ENCODE measurements at places on chromosomes 6 and 20.
A peak's percentile ranks its signal among the peaks of the same experiment; 100 is the strongest.

DNA sequence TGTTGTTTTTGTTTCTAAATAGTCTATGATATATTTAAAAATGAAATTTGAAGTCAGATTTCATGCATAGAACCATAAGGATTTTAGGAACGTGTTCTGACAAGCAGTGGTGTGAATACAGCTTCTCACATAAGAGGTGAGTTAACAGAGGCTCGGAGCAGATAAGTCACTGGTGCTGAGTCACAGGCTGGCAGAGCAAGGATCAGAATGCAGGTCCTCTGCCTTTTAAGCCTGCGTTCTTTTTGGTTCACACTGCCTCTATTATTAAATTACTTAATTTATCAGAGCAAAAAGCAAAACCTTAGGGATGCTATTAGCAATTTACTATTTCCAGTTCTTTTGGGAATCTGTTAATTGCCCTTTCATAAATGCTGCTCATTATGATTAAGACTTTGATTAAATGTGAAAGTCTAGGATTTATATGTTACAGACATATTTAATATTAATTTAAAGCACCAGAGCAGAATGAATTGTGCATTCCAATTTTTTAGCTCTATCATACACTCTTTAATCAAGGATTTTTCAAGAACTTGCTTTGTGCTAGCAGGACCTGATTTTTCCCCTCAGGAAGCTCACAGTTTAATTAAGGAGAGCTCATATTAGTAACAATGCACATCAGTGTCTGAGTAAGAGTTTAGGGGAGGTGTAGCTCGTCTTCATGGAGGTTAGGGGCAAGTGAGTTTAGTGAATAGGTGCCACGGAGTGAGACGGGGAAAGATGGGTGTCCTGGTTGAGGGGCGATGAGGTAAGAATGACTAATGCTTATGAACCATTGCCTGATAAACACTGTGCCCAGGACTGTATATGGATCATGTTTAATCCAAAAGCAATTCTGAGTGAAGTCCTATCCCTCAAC, 212.7 kb upstream of the AGPAT4 start:
- DNase-seq, result no peak

DNA sequence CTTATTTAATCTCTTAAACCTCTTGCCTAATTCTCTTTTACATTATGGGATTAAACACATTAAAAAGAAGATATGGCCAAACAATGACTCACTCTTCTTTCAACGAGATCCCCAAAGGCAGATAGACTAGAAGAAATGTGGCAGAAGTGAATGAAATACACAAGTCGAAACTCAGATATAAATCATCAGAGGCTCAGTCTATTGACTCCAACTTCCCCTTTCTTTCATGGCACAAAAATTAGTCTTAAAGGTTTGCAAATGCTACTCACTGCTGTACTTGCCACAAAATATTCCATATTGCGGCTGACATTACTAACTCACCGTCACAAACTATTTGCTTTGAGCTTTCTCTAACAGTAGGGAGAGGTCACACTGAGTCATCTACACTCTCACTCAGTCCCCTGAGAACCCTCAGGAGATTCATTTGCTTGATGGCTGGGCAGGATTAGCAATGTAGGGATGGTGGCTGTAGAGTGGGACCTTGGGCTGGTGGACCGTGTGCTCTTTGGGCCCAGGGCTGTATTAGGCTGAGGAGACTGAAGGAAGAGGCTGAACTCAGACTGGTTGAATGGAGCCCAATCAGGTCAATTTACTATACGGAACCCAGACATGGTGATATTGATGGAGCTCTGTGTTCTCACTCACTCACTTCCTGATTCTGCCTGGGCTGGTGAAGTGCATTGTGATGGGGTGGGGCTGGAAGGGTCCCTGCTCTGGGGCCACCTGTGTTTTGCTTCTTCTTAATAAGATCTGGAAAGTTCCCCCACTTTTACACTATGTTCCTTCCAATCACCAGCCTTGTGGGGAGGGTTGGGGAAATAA, 42.8 kb upstream of the UBR2 start:
- DNase-seq, result no peak

GRCh38 chr6:166512567-166512966, 73.9 kb downstream of the RAMACL start:
- no peak for DNase-seq

DNA sequence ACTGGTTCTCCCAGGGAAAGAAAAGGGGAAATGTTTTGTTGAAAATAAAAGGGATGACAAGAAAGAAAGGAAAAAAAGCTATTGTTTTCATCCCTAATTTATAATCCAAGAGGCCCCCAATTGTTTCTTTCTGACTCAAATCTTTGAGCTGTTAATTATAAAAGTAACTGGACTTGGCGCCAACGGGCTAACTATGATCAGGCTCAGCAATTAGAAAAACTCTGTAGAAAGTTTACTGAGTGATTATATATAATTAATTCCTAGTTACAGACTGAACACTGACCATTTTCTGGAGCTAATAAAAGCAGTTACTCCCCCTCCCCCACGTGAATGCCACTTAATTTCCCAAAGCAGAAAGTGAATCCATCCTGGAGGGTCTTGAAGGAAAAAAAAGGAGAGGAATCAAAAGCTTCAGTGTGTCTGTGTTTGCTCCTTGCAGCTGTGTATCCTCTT, 3.2 kb downstream of the ZMYND8 start:
- DNase-seq, result no peak

DNA sequence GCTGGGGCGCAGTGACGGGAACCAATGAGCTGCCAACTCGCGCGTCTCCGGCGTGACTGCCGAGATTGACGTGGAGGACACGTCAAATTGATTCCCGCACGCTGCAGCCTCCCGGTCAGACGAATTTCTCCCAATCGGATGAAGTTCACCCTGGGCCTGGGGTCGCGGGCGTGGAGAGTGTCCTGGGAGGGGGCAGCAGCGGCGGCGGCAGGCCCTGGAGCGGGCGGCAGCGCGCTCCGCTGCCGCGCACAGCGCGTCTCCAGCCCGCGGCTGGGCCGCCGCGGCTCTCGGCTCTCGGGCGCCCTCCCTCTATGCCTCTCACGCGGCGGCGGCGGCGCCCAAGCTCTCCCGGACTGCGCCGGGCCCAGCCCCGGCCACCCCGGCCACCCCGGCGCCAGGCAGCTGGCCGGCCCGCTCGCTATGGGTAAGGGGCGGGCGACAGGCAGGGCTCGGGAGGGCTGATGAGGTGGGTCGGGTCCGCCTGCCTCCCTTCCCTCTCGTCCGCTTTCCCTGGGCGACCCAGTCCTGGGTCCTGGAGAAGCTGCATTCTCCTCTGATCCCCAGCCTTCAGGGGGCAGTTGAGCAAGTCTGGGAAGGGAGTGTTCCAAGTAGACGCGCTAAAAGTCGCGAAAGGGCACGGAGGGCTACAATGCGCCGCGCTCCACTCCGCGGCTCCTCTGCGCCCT, at the start of gene PAX1:
PAX1 (plus strand) TSS at position 90 of the 686 bp plus-strand sequence; CDS start at position 139, 49 bp downstream.
- DNase-seq, result peak; percentile 56

- DNase-seq, result no peak
These were observed 1.6 kb downstream of the SCAND1 start for GRCh38 chr20:35952480-35953386.

DNA sequence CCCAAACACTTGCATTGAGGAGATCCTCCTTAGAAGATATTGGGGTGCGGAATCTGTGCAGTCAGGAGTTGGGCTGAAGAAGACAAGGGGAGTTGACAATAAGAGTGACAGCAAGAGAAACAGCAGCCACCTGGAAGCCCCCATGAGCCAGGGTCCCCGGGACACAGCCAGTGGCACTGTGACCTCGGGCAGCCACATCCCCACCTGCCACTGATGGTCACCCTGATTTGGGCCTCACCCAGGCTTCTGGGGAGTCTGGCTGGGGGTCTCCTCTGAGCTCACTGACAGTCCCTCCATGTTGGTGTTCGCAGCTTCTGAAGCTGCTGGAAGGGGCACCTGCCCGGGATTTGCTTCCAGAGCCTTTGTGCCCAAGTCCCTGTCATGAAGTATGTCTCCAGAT, 123.5 kb downstream of the TTLL2 start:
- DNase-seq, result no peak

GRCh38 chr6:45537539-45537938, 159.8 kb upstream of the SUPT3H start:
- DNase-seq, result no peak

- DNase-seq, result no peak
These were observed 83.7 kb upstream of the ARMC2 start for GRCh38 chr6:108764580-108764950.

GRCh38 chr20:40305303-40305702, 383.7 kb downstream of the MAFB start:
- DNase-seq, result no peak

DNA sequence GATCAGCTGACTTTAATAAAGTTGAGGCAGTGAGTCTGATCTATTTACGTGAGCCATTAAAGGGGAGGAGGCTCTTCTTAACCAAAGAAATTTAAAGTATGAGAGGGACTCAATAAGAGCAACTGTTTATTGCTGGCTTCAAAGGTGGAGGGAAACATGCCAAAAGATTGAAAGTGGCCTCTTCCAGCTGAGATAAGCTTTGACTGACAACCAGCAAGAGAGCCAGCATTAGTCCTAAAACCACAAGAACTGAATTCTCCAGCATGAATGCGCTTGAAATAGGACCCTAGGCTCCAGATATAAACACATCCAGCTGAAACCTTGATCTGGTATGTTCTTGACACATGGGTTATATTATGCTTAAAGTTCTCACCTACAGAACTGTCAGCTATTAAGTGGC, 123.1 kb upstream of the GJE1 start:
- no peak for DNase-seq

DNA sequence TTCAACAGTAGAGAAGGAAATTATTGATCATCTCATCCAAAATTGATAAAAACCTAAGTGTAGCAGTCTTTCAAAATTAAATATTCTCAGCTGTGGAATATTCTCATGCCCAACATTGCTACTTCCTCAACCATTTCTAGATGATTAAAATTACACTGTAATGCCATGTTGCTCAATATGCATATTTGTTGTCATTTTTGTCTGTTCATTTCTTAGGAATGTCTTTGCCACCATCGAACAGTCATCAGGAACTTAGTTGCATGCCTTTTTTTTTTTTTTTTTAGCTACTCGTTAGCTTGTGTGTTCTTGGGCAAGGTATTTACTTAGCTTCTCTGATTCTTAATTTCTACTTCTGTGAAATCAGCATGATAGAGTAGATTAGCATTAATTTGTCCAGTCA, 188.6 kb downstream of the DTNBP1 start:
- DNase-seq, result no peak

DNA sequence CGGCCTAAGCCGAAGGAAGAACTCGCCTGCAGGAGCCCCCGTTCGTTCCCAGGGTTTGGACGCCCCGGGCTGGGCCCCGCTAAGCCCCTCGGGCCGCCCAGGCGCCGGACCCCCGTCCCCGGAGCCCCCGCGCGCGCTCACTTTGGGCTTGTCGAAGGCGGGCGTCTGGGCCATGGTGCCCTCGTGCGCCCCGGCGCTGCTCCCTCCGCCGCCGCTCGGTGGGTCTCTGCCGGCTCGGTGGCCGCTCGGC, 140 bp downstream of the ADA start:
- DNase-seq, result no peak

DNA sequence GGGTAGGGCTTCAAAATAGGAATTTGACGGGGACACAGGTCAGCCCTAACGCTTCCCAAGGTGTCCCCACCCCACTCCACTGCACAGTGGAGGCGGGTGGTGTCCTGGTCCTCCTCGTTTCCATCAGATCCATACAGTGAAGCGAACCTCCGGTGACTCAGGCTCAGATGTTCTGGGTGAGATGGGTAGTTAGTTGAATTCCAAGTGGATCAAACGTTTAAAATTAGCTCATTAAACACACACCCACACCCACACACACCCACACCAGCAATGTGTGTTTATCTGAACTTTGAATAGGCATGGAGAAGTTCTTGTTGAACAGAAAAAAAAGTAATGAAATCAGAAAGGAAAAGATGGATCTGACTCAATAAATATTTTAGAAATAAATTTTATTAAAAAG, 58.9 kb downstream of the CDH4 start:
- no peak for DNase-seq

- no peak for DNase-seq
These were observed 137.2 kb downstream of the FARS2 start for GRCh38 chr6:5398530-5398929.

DNA sequence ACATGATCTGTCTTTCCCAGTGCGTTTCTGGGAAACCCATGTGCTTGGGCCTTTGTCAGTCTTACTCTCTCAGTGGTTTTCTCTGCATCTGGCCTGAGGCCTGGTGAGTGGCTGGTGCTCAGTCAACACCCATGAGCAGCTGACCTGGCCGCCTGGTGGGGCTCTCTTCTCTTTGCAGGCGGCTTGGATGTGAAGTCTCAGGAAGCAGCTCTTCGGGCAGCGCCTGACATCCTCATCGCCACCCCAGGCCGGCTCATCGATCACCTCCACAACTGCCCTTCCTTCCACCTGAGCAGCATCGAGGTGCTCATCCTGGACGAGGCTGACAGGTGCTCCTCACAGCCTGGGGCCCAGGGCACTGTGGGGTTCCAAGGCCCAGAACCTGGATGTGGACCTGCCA, 10.8 kb downstream of the DDX27 start:
- no peak for DNase-seq

DNA sequence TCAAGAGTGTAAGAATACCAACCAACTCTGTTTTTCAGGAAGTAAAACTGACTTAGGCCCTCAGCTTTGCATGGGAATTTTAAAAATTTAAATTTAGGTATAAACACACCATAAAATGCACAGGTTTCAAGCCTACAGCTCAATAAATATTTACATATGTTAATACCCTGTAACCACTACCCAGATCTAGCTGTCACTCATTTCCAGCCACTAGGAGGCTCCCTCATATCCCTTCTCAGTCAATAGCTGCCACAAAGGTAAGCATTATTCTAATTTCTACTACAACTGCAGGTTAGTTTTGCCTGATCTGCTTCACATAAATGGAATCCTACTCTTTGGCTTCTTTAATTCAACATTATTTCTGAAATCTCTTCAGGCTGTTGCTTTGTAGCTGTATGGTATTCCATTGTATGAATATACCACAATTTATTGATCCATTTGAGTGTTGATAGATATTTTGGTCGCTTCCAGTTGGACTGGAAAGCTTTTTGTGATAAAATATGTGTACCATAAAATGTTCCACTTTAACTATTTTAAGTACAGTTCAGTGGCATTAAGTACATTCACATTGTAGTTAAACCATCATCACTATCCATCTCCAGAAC, 32.5 kb upstream of the MEI4 start:
- peak; percentile 41 for DNase-seq

DNA sequence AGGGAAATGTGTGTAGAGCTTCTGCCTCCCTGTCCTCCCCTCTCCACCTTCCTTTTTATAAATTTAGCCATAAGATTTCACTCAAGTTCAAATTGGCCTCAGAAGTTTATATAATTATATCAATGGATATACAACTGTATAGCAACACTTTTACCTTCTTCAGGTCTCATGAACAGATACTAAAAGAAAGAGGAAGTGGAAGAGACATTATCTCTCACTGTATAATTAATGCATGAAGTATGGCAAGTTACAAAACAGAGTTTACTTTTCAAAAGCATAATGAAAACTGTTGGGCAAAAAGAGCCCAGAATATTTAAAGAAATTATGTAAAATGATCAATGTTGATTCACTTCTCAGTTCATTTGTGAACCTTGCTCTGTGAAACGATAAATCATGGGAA, 99.7 kb downstream of the PDE7B start:
- DNase-seq, result no peak

Data from iPS-NIHi11 (cell line).